SW480 (cell line): ENCODE measurements at places on chromosomes 6 and 20.
A peak's percentile ranks its signal among the peaks of the same experiment; 100 is the strongest.

GRCh38 chr20:37777012-37777950 lies 83.5 kb downstream of the CTNNBL1 start:
- DNase-seq, result no peak

DNA sequence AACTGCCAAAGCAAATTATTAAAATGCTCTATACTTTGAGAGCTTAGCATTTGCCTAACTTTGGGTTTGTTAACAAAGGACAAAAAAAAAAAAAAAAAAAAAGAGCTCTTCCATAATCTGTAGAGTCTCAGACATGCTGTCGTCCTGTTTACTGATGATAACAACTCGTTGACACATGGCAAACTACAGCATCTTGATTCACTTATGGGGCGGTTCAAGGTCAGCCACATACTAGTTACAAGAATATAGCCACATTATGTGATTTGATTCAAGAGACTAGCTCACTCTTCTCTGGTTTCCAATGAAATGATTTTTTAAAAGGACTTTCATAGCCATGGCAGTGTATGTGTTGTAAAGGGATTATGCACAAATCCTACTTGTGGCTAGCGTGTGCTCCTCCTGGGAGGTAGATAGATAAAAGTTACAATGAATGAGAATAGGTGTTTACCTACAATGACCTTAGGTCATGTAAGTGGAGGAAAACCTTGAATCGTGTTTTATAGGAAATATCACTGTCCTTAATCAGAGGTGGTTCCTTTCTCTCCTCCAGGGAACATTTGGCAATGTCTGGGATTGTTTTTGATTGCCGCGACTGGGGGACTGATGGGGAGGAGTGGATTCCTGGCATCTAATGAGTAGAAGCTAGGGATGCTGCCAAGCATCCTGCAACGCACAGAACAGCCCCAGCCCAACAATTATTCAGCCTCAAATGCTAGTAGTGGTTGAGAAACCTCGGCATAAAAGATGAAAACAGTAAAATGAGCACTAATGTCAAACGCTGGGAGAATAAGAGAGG lies 969.2 kb upstream of the SLC35B3 start:
- DNase-seq, result no peak

DNA sequence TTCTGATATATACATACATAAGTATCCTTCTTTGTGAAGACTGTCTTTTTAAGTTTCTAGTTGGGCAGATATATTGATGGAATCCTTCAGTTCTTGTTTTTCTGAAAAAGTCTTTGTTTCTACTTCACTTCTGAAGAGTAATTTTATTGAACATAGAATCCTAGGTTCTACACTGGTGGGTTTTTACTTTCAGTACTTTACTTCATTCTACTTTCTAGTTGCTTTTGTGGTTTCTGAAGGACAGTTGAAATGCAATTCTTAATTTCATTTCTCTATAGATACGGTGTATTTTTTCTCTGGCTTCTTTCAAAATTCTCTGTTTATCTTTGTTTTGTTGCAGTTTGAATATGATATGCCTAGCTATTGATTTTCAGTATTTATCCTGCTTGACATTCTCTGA lies 105.3 kb downstream of the HMGCLL1 start:
- DNase-seq, result no peak

GRCh38 chr6:160055813-160056212 lies 65.8 kb upstream of the SLC22A1 start:
- DNase-seq, result no peak

GRCh38 chr6:165025040-165025439 lies 284.4 kb downstream of the C6orf118 start:
- no peak for DNase-seq

GRCh38 chr6:43708860-43709653 lies 21.5 kb upstream of the MRPS18A start:
- no peak for DNase-seq

DNA sequence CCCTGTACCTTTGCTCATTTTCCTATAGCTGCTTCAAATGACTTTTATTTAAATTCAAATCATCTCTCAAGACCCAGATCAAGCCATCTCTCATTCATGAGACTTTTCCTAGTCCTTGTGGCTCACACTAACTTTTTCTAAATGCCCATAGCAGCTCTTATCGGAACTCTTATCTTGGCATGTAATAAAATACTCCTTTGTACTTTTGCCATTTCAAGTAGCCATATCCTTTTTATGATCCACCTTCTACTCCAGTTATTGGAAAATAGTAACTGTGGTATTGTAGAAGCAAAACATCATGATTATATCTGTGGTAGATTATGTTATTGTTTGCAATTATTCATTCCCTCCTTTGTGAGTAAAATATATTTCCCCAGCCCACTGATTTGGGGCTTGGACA lies 37.6 kb upstream of the FILIP1 start:
- no peak for DNase-seq

GRCh38 chr6:108432792-108433191 lies 127.9 kb upstream of the FOXO3 start:
- no peak for DNase-seq

DNA sequence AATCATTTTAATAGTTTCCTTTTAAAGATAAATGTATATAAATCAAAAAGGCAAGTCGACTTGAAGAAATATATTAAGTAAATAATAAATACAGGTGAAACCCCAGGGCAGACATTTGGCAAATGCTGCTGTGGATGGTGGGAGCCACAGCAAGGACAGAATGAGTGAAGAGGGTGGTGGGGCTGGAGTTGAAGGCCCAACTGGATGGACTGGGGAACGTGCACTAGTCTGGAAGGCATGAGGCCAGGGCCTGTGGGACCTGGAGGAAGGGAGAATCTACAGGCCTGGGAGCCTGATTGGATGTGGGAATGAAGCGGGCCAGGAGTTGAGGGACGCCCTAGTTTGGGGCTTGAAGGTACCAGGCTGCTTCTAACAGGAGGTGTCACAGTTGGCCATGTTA lies 30.6 kb upstream of the BLCAP start:
- DNase-seq, result no peak

DNA sequence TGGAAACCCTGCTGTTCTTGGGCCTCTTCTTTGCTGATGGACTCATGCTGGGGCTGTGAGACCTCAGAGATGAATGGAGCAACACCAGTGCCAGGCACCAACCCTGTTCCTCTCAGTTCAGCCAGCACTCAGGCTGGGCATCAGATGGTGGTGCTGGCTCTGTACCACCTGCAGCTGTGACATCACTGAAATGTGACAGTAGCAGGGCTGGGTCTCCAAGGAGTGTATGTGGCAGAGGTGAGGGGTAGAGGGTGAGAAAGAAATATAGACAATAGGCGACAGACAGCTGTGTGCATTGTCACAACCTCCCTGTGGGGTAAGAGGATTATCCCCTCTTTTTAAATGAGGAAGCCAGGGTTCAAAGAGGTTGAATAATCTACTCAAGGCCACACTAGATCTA lies at the start of gene TP53TG5:
Gene TP53TG5 (minus strand): TSS at position 135 of the 400 bp plus-strand sequence. CDS start 89 bp downstream, at position 46.
- no peak for DNase-seq

- DNase-seq, result no peak
Observed at GRCh38 chr20:57996936-57997890, 231.2 kb downstream of the ANKRD60 start.

- DNase-seq, result no peak
Observed at GRCh38 chr6:70037445-70037844, 171.1 kb downstream of the COL19A1 start.

- DNase-seq, result peak; percentile 52
Observed at GRCh38 chr6:85449388-85449817, 480 bp upstream of the NT5E start.

DNA sequence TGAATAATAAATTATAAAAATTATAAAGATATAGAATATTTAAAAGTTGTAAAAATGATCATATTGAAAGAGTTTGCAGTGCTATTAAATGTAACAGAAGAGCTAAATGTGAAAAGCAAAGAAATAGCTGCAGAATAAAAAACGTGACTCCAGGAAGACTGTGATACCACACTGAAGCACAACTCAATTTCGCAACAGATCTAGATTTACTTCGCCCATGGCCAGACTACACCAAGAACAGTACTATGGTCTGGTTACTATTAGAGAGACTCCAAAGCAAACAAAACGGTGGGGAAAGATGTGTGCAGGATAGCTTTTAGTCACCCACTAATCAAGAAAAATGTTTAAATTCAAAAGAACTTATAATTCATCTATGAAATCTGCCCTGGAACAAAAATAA lies 1.9 kb downstream of the CHD6 start:
- no peak for DNase-seq

DNA sequence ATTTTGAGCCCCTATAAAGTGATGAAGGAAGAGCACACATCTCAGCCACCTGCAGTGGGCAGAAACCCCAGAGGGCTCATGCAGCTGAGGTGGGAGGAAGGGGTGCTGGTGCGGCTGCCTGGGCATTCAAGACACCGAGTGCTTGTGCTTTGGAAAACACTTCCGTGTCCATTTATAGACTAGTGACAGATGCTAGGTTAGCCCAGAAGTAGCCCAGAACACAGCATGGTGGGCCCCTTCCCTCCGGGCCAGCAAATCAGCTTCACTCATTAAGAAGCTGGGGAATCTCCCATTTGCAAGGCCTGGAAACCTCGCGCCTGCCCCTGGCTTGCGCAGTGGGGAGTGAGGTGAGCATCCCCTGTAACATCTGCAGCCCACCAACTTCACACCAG lies 12.9 kb downstream of the BEND3 start:
- DNase-seq, result no peak

DNA sequence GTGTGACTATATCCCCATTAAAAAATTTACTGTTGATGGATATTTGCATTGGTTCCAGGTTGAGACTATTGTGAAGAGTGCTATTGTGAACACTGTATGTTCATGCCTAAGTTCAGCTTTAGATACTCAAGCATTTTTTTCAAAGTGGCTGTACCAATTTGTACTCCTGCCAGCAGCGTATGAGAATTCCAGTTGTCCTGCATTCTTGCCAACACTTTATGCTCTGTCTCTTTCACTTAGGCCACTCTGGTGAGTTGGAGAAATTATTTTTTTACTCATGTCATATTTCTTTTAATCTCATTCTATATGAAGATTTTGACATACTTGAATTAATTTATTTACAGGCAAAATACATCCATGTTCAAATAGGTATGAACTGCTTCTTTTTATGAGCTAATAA lies 76.2 kb downstream of the JAG1 start:
- no peak for DNase-seq

DNA sequence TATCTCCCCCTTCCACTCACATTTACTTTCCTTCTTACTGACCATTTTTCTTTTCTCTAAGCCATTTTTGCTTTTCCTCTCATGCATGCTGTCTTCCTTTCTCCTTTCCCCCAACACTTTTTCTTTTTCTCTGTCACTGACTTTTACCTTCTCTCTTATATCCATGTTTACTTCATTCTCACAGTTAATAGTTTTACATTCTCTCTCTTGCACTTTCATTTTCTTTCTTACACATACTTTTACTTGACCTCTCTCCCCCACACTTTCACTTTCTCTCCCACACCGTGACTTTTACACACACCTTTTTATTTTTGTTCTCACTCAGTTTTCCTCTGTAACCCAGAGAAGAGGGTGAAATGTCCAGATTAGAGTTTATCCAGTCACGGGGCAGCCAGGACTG lies 636.3 kb downstream of the PTPRT start:
- DNase-seq, result no peak

DNA sequence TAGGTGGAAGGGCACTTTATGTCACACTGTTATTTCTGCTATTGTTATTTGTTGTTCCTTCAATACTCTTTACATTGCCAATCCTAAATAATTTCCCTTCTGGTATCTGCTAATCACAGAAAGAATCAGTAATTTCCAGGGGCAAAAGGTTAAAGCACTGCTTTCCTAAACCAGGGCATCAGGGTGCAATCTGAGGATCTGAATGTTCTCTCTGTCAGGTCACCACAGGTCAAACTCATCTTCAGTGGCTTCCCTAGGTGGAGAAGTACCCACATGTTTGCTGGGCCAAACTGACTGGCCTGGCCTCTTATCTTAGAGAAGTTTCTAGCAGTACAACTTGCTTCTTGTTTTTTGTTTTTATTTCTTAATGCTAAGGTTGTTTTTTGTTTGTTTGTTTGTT lies 118.7 kb downstream of the OPRM1 start:
- DNase-seq, result no peak

- DNase-seq, result no peak
Observed at GRCh38 chr6:14038467-14039437, 78.8 kb upstream of the CD83 start.

GRCh38 chr20:25685276-25686080 lies 11.2 kb downstream of the ZNF337 start:
- DNase-seq, result no peak

DNA sequence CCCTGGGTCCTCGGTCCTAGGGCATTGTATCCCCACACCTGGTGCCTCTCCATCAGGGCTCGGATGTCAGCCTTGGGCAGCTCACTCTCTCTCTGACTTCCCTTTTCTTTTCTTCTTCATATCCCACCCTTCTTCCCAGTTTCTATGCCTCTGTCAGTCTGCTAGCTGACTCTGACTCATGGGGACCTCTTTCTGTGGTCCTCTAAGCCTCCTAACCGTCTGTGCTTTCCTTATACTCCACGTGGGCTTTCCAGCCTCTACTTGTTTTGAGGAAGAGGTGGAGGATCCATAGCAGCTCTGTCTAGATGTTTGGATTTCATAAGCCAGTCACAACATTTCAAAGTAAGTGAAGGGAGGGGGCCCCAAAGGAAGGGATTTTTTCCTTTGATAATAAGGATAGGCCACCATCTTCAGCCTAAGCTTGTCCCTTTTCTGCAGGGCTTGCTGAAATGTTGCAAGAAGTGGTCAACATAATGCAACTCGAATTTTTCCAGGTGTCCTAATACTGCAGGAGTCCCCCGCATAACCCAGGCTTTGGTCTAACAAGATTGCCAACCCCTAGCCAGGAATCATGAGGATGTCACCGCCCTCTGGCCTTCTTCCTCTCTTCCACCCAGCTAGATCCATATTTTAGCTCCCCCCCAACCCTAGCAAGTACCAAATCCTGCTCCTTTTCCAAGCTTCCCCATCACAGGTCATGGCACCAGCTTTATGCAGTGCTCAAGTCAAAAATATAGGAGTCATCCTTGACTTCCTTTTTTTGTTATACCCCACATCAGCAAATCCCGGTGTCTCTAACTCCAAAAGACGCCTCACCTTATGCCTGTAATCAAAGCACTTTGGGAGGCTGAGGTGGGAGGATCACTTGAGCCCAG lies 8.7 kb upstream of the PLTP start:
- no peak for DNase-seq

- DNase-seq, result no peak
Observed at GRCh38 chr20:25320035-25320800, 70.4 kb downstream of the ABHD12 start.

DNA sequence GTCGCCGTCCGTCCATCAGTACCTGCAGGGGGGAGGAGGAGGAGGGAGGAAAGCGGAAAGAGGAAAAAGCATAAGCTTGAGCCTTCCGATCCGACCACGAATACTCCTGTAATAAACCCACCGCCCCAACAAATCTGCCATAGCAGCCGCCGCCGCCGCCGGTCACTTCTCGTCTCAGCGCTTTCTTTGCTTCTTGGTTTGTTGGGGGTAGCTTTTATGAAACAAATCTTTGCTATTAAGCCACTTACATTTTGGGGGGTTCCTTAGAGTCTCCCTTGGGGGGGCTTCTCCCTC lies 277 bp downstream of the ADGRB3 start:
- DNase-seq, result no peak

GRCh38 chr20:24181151-24181550 lies 192.6 kb upstream of the GGTLC1 start:
- DNase-seq, result no peak

GRCh38 chr6:151070631-151071051 lies 169.1 kb upstream of the AKAP12 start:
- no peak for DNase-seq

GRCh38 chr20:49919461-49919860 lies 4.1 kb upstream of the SPATA2 start:
- no peak for DNase-seq
